ENCODE measurements at places on chromosomes 6 and 20.

GRCh38 chr20:50520222-50520880 lies 10.2 kb downstream of the PTPN1 start:
- DNase-seq, result no peak

DNA sequence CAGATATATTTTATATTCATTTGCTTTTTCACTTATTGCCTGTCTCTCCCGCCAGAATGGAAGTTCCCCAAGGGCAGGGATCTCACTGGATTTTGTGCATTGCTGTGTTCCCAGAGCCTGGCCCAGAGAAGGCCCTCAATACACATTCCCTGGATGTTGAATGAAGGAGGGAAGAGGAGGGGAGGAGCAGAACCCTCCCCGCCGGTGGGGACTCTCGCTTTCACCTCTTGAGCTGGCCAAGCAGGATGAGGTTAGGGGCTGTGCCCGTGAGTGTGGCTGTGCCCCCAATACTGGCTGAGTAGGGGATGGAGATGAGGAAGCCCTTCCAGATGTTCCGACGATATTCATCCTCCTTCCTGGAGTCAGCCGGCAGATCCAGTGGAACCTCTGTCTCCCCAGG lies 45.5 kb upstream of the OCSTAMP start:
- no peak for DNase-seq

DNA sequence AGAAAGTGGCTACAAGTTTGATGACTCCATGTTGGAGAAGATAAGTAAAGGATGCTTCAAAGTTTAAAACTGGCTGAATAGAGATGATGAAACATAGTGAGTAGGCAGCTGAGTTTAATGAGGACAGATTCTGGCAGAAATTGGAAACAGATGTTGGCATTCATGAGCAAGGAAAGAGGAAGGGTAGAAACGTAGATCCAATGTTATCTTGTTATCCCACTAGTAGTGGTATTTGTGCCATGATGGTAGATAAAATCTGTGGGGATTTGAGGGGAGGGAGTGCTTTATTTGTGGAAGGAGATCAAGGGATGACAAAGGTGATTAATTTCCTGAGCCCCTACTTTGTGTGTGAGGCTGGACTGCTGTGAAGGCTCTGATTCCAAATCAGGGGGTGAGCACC lies 69.5 kb downstream of the MRAP2 start:
- no peak for DNase-seq

DNA sequence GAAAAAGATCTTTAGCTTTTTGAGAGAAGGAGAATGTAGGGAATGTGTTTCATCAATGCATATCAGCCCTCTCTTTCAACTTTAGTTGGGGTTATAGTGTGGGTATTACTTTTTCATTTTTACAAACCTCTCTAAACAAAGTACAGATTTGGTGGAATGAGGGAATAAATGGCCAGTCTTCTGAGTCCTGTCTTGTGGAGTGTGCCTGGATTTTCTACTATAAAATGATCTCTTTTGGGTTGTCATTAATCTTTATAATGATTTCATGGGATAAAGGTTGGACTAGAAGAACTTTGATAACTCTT lies 209.3 kb downstream of the RNF144B start:
- DNase-seq, result no peak
